ENCODE measurements at places on chromosomes 1 and 21.

- no peak within 1 kb of the TSS for H3K4me3 ChIP-seq
- peak within 1 kb of the TSS; percentile 68 for H3K27ac ChIP-seq
- H3K4me1 ChIP-seq = no peaks in the 10 kb centered on the region
- no peak for DNase-seq
Observed at GRCh38 chr1:153626904-153627714, at the start of gene S100A13. Gene S100A13 (minus strand): TSS chr1:153627505. CDS start chr1:153626472, 1,033 bp downstream.

- H3K4me1 ChIP-seq = no peaks in the 10 kb centered on the region
- no peak overlapping the region for H3K27ac ChIP-seq
- no peak for DNase-seq
Observed at GRCh38 chr1:112006416-112007025, 17.1 kb upstream of the KCND3 start.

GRCh38 chr1:77084457-77084856 is 134.8 kb downstream of the PIGK start:
- H3K36me3 ChIP-seq = no peaks in the 10 kb centered on the region
- no peak overlapping the region for H3K27ac ChIP-seq
- DNase-seq = no peak
- H3K4me3 ChIP-seq = no peak overlapping the region
- H3K4me1 ChIP-seq = no peaks in the 10 kb centered on the region

- no peak overlapping the region for H3K4me3 ChIP-seq
- H3K4me1 ChIP-seq = no peaks in the 10 kb centered on the region
- H3K27ac ChIP-seq = no peak overlapping the region
- no peaks in the 10 kb centered on the region for H3K36me3 ChIP-seq
- no peaks in the 10 kb centered on the region for H3K27me3 ChIP-seq
Observed at GRCh38 chr1:168163670-168164069, 15.1 kb upstream of the TIPRL start.
